ENCODE measurements at places on chromosomes 2 and 18. TPM values are rescaled to one million over a fixed set of nuclear protein-coding genes. Genes with fewer than 3 reads are reported as not detected.

The SERPINB3 gene
- 0.26 TPM for total RNA-seq

The GKN1 gene
- total RNA-seq: 0.73 TPM

The TLX2 gene
- total RNA-seq: 0.14 TPM

The MEP1B gene
- total RNA-seq: 0.27 TPM

The CHRNG gene
- total RNA-seq: not detected

The LHCGR gene
- not detected for total RNA-seq

The TMEM169 gene
- total RNA-seq: 0.37 TPM

The ITGAV gene
- total RNA-seq: 52.8 TPM

The GDF7 gene
- 0.03 TPM for total RNA-seq

The PAX3 gene
- not detected for total RNA-seq

The TMEM185B gene
- total RNA-seq: 47.0 TPM

The MSTN gene
- total RNA-seq: not detected

The TCF4 gene
- total RNA-seq: 2.5 TPM

The PSTPIP2 gene
- 0.33 TPM for total RNA-seq

The ARHGAP15 gene
- total RNA-seq: not detected

The SP5 gene
- not detected for total RNA-seq

The MARCO gene
- total RNA-seq: 0.11 TPM

The BOLL gene
- total RNA-seq: not detected

The LGALSL gene
- total RNA-seq: 11.2 TPM

The C1QL2 gene
- 0.18 TPM for total RNA-seq

The TRABD2A gene
- 9.9 TPM for total RNA-seq

The ST6GAL2 gene
- total RNA-seq: 19.4 TPM

The MROH2A gene
- total RNA-seq: 0.10 TPM

The CCDC148 gene
- total RNA-seq: 0.78 TPM
